ENCODE measurements at places on chromosomes 6 and 20. TPM values are rescaled to one million over a fixed set of nuclear protein-coding genes. Genes with fewer than 3 reads are reported as not detected.

Gene LKAAEAR1
- total RNA-seq, result not detected

Gene PROKR2
- not detected for total RNA-seq

Gene LGSN
- not detected for total RNA-seq

Gene CRISP3
- not detected for total RNA-seq

Gene PTCRA
- not detected for total RNA-seq

Gene PPP1R11
- 23.0 TPM for total RNA-seq

Gene CDSN
- total RNA-seq, result not detected
